ENCODE measurements at places on chromosomes 4 and X.

GRCh38 chr4:39062094-39062769 lies at the start of gene KLHL5:
Gene KLHL5, plus strand, starts transcription at chr4:39062232. Its CDS starts 421 bp downstream, at chr4:39062653.
- peak; percentile 9 for DNase-seq

DNA sequence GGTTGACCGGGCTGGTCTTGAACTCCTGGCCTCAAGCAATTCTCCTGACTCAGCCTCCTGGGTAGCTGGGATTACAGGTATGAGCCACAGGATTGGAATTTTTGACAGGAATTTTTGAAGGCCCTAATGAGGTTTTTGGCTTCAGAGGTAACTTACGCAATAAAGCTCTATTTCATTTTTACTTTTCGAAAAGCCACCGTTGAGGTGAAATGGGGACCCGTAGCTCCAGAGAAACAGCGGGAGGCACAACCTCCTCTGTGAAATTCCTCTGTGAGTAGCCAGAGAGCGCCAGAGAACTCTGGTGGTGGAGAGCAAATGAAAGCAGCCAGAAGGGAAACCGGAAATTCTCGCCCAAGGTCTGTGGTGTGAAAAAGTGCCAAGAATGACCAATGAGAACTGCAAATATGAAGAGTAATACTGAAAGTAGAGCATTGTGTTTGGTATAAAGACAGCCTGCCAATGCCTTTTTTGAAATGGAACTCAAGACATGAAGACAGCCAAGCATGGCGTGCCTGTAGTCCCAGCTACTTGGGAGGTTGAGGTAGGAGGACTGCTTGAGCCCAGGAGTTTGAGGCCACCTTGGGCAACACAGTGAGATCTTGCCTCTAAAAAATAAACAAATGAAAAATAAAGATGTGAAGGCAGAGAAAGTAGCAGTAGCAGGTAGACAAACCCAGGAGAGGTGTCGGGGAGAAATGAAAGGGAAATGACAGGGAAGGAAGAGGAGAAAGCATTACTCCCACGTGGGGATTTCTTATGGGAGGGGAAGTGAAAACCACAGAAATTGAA lies 33.0 kb upstream of the TMEM131L start:
- DNase-seq, result peak; percentile 84

GRCh38 chrX:39613997-39614679 lies 483.6 kb downstream of the BCOR start:
- DNase-seq, result no peak

GRCh38 chr4:64584125-64584524 lies 174.9 kb upstream of the TECRL start:
- no peak for DNase-seq

- no peak for DNase-seq
These were observed 109.5 kb upstream of the NKX1-1 start for GRCh38 chr4:1515763-1516162.

DNA sequence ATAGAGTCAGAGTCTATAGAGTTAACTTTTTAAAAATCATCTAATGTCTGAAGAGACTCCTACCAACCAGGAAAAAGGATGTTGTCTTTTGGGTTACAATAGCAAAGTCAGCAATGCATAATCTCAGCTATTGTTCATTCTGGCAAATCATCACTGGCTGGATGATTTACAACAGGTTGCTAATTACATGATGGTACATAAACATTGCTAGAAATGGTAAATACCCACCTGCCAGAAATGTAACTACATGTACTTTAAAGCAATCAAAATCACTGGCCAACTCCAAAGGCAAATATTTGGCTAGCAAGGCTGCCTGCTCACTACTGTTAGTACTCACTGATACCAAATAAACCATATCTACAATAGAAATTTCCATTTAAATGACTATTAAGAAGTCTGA lies 91.1 kb downstream of the PPP3CA start:
- DNase-seq, result no peak

DNA sequence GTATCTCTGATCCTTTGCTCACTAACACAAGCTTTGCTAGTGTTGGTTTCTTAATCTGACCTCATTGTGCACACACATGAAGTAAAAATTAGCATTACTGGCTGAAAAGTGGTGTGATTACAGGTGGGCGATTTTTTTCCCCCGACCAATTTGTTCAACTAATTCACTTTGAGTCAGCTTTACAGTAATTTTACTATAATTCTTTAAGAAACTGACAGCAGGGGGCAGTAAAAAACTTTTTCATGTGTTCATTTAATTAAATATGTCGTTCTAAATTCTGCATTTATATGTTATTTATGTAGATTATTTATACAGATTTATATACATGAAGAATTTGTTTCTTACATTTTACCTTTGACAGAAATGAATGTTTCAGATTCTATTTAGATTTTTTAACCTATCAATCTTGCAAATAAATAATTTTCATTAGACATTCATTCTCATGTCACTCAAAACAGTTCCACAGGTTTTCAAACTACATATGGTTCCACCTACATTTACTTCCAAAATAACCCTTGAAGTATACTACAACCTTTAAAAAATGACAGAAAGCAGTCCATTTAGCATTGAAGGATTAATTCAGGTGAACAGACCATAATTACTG lies 17.5 kb downstream of the PALLD start:
- peak; percentile 32 for DNase-seq

DNA sequence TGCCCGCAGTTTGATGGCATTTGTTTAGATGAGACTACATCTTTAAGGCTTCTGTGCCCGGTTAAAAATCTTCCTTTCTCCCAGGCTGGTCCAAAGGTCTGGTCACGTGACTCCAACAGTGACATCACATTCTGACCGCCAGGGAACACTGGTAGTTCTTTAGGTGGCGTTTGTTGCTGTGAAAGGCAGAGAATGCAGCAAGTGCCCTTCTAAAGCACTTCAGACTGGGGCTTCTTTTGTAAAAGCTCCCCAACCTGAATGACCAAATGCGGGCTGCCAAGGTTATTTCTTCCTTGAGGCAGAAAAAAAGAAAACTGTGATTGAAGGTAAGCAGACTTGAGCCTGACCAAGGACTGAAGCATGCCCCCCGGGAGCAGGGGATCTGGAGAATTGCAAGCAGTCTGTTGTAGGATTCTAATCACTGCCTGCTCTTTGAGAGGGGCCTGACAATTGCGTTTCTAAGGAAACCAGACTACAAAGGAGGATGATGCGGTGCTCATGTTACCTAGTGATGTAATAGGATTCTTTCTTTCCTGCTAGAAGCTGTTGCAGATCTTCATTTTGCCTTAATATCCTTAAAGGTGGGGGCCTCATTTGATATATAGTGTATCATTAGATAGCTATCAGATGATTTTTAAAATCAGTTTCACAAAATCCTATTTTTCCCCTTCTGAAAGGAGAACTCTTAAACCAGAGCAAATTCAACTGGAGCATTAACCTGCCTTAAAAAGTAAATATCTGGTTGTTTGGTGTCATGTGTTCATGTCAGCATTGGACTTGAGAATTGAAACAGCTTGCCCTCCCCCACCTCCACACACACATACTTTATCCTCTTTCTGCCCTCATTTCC lies 133.1 kb downstream of the AKAP4 start:
- no peak for DNase-seq

DNA sequence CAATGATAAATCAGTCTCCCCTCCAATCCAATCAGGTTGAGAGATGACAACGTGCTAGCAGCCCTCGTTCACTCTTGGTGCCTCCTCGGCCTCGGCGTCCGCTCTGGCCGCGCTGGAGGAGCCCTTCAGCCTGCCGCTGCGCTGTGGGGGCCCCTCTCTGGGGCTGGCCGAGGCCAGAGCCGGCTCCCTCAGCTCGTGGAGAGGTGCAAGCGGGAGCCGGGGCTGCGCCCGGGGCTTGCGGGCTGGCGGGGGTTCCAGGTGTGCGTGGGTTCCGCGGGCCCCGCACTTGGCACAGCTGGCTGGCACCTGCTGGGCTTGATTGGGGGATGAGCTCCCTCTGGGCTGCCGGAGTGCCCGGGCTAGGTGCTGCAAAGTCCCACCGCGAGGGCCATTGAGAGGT lies 40.9 kb upstream of the PRSS48 start:
- no peak for DNase-seq

GRCh38 chr4:174398728-174399127 lies 115.0 kb downstream of the CEP44 start:
- DNase-seq, result peak; percentile 37

DNA sequence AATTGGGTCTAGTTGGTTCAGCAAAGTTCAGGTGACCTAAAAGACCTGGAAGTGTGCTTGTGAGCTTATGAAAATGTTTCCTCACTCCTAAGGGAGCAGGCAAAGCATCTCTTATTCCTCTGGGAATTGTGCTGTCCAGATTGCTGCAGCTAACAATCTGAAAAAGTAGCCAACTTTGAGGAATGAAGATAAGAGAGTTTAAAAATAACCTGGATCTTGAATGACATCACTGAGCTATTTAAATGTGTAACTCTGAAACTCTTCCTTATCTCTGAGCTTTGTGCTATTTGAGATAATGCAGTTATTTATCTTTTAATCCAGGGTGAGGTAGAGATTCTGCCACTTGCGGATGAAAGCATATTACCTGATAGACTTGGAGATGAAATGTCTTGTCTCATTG lies 384.8 kb downstream of the PPP4R3C start:
- DNase-seq, result no peak

Data from GM03348 (cell line).